ENCODE measurements at places on chromosomes 11 and 22.

DNA sequence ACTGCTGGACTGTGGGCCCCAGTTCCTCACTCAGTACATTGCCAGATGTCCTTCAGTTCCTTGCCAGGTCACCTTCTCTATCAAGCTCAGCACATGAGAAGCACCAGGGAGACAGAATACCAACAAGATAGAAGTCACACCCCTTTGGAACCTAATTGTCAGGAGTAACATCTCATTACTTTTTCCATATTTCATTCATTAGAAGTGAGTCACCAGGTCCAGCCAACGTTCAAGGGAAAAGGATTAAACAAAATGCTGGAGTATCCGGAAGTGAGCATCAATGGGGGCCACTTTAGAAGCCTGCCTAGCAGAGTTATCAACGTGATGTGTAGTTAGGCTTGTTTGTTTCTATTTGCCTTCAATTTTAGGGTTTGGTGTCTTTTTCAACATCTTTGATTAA lies 569.3 kb downstream of the MIAT start:
- no peak for DNase-seq

GRCh38 chr22:17575151-17575550 lies 11.9 kb downstream of the SLC25A18 start:
- DNase-seq: no peak

DNA sequence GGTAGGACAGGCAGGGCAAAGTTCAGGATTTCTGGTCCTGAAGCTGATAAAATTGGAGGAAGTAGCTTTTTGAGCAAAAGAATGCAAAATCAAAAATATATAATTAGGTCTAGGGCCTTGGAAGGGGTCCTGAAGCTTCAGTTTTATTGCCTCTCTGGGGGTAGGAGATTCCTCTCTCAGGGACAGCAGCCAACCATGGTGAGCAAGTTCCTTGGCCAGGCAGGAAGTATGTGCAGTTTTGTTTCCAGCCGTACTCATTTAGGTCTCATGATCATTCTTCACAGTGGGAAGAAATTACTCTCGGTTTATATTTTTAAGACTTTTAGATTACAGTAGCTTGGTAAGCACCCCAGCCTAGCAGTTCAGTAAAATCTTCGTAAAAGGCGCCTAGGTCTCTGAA lies 2.9 kb upstream of the RAB38 start:
- no peak for DNase-seq

- DNase-seq: no peak
These were observed 226.1 kb upstream of the NARS2 start for GRCh38 chr11:78800756-78801155.

GRCh38 chr11:66562275-66562674 lies 6.1 kb downstream of the CTSF start:
- DNase-seq: no peak

DNA sequence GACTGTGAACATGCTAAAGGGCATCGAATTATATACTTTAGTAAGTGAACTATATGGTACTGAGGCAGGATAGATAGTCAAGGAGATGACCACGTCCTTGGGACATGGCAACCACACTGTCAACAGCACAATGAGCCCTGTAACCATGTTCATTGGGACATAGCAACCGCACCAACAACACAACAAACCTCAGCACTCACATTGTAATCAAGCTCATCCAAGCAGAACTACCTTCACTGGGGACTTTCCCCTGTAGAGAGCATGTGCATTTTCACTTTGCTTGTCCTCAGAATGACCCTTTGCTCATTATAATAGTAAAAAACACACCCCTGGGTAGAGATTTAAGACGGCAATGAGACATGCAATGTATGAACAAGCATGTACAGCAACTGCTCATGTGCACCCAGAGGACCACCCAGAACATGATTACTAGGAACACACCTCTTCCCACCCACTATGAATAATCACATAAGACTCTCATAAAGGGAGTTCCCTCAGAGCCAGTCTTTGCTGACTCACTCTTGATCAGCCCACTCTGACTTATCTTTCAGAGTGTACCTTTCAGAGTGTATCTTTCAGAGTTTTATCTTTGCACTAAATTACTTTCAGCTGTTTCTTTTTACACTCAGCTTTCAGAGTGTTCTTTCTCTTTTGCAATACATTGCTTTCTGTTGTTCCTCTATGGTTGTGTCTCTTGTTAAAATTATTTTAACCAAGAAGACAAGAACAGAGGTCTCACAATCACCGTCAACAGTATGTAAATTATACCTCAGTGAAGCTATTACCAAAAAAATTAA lies 4.1 kb upstream of the PLAAT2 start:
- DNase-seq: peak; percentile 30

DNA sequence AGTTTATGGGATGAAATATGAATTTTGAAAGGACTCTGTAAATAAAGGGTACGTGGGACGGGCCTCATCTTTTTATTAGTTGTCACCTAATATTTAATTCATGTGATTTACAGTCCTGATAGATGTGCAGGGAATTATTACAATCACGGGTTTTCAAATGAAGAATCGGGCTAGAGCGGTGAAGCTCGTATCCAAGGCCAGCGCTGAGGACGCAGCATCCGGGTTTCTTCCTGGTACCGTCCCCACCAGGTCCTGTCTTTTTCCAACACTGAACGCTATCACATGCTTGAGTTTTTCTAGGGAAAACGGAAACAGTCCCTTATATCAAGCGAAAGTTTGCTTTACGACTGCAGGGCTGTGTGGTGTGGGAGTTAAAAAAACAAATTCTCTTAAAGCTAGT lies 787 bp downstream of the SMDT1 start:
- no peak for DNase-seq

GRCh38 chr11:120941000-120941399 lies 82.9 kb upstream of the TBCEL start:
- no peak for DNase-seq

DNA sequence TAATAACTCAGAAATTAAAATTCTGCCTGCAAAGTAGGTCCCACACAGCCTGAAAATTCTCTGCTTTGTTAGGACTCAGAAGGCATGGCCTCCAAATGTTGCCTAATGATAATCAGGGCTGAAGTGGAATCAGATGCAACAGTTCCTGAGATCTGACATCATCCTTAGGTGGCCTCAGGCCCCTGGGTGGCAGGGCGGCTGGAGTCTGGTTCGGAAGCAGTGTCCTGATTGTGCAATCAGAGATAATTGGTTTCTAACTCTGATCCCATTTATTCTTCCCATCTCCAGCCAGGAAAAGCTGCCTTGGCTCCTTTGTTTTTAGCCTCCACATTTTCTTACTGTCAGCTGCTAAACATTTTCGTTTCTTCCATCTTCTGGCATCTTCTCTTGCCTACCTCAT lies 399.3 kb downstream of the OPCML start:
- DNase-seq: no peak

- no peak for DNase-seq
These were observed 2.1 kb downstream of the TOLLIP start for GRCh38 chr11:1307163-1307870.

DNA sequence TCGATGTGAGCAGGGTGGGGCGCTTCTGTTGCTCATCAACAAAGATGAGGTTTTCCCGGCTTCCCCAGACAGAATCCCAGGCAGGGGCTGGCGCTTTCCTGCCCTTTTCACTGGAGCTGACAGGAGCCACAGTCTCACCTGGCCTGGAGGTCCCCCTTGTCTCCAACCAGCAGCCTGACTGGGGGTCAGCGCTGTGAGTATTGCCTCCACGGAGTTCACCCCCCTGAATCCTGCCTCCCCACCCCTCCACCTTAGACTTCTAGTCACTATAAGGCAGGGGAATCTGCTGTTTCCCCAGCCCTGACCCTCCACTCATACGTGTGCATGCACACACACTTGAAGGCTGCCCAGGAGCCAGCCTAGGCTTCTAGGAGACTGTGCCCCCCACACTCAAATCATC lies 58.8 kb upstream of the LYVE1 start:
- no peak for DNase-seq

GRCh38 chr11:60316317-60316716 lies 10.7 kb upstream of the MS4A6E start:
- no peak for DNase-seq

DNA sequence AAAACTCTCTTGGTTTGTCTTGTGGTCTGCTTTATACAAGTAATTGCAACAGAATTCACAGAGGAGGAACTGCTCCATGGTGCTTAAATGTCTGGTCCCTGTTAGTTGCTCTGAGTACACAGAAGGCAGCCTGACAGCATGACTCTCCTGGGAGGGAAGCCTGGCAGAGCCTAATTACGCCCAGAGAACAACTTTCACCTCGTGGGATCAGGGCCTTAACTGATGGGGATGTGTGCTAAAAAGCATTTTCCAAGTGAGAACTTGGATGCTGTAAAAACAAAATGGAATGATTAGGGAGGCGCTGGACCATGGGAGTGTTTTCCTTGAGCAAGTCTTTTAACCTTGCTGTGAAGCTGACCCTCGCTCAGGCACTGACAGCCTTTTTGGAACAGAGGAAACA lies 154.0 kb upstream of the TENM4 start:
- no peak for DNase-seq

- DNase-seq: no peak
These were observed 34.1 kb upstream of the CALCA start for GRCh38 chr11:15006139-15006759.

- no peak for DNase-seq
These were observed 853.5 kb downstream of the METTL15 start for GRCh38 chr11:28961726-28962125.

DNA sequence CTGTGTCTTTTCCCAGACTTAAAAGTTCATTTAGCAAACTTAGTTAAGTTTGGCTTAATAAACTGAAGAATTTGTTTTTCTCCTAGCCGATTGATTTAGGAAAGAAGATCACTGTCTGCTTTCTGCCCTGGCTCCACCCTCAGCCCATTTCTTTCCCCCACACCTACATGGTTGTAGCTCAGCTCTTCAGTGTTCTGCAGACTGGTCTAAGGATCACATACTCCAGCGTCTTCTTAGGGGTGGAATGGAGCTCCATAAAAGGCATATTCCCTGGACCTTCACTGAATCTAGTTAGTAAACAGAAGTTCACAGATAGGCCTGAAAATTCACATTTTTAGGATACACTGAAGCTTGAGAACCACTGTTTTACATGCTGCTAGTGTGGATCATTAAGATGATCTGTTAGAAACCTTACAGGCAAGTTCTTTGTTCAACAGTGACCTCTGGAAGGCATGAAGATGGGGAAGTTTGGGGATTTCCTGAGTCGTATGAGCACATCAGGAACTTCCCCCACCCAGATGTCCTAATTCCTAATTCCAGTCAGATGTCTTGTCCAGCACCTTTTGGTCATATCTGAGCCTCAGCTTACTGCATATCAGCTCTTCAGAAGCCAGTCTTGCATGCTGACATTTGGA lies 16.8 kb downstream of the PIWIL4 start:
- DNase-seq: no peak

DNA sequence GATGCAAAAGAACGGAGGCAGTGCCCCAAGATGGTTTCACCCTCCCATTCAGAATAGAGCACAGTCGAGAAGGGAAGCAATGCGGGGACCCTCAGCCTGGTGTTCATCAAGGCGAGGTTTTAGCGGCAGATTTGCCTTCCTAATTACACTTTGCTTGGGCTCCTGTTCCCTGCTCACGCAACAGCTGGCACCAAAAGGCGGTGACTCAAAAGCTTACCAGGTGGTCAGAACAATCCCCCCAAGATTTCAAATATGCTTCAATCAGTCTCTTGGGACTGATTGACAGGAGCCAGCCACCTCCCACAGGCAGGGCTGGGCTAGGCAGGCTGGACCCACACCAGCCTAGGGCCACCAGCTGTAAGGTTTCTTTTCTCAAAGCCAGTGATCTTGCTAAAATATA lies 14.2 kb downstream of the IGSF9B start:
- DNase-seq: no peak

GRCh38 chr22:26461188-26461810 lies 22.3 kb downstream of the HPS4 start:
- DNase-seq: no peak

GRCh38 chr11:23206741-23207336 lies 346.6 kb upstream of the CCDC179 start:
- no peak for DNase-seq

DNA sequence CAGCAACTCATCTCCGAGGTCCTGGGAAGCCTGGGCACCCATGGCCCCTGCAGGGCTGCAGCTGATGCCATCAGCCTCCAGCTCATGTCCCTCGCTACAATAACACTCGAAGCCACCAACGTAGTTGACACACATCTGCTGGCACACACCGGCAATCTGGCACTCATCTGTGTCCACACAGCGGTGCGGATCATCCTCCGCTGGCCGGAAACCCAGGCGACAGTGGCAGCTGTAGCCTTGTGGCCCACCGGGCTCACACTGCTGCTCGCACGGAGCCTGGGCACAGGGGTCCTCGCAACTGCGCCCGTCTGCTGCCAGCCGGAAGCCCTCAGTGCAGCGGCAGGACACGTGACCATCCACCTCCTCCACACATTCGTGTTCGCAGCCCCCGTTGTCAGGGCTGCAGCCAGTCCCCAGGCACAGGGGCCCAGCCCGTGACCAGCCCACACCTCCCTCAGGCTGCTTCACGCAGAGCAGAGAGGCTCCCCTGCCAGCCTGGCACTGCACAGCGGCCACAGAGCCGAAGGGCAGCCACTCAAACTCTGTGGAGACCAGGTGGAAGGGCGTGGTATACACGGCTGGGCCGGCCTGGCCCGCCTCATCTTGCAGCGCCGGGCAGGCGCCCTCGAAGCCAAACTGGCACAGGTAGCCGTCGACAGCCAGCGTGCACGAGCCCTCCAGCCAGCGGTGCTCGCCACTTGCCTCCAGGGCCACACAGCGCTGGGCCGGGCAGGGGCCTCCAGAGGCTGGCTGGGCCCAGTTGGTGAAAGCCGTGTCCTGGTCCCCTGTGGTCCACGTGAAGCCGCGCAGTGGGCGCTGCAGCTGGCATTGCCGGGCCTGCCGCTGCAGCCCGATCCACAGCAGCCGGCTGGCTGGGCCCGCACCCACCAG lies 678 bp downstream of the CD248 start:
- no peak for DNase-seq

DNA sequence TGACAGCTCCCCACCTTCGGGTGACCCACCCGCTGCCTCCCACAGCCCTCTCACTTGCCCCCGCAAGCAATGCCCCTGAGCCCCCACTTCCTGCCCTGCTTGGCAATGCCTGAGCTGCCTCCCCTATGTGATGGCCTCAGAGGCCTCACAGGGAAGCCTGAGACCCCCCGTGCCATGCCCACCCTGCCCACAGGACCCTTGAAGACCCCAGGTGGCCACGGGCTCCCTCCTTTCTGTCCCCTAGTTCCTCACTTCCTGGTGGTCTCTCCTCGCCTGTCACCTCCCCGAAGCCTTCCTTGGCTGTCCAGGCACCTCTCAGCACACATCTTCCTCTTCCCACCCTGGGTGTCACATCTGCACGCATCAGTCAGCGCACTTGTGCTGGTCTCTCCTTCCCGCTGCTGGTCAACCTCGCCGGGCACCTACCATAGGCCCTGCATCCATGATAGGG lies 90.5 kb downstream of the BRD1 start:
- no peak for DNase-seq

GRCh38 chr11:44788536-44789261 lies 61.9 kb downstream of the TSPAN18 start:
- no peak for DNase-seq

GRCh38 chr11:62732830-62733229 lies 4.5 kb downstream of the TTC9C start:
- no peak for DNase-seq

GRCh38 chr11:64291752-64292459 lies 804 bp downstream of the KCNK4 start:
- no peak for DNase-seq
